ENCODE measurements at places on chromosomes 7 and 10.

DNA sequence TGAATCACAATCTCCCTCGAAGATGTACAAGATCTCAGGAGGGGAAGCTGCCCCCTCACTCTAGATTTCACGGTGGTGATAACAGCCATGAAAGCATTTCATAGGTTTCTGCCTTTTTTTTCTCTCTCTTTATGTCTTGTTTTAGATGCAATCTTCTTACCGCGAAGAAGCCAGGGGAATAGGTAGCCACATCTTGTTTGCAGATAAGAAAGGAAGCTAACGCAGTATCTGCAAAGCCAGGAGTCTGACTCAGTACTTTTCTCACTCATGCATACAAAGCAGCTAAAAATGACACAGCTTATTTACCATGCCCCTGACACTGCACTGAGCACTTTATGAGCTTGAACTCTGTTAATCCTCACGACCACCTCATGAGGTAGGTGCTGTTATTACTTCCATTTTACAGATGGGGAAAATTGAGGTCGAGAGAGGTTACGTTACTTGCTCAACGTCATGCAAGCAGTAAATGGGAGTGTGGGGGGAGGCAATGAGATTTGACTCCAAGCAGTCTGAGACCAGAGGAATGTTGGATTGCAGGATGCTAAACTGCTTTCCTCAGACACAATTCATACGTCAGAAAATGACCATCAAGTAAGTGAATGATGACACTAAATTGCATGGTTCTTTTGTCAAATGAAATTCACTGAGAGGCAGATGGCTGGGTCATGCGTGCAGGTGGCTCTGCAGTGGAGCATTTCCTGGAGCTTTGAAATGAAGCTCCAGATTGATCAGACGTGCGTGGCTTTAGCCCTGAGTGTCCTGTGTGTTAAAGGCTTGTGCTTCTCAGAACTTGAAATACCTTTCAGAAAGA is 3.3 kb downstream of the MAP3K8 start:
- no peak for DNase-seq

- no peak for DNase-seq
Measured at GRCh38 chr10:132624847-132625471, 87.4 kb downstream of the INPP5A start.

- no peak for DNase-seq
Measured at GRCh38 chr7:2594599-2594998, 35.8 kb downstream of the IQCE start.

GRCh38 chr10:104142081-104142480 is 20.1 kb downstream of the SFR1 start:
- no peak for DNase-seq

- no peak for DNase-seq
Measured at GRCh38 chr10:70982443-70982842, 94.1 kb upstream of the PCBD1 start.

GRCh38 chr7:24576171-24577025 is 3.1 kb downstream of the PALS2 start:
- DNase-seq, result no peak

- DNase-seq, result no peak
Measured at GRCh38 chr7:117839507-117839906, 33.7 kb downstream of the CTTNBP2 start.

- no peak for DNase-seq
Measured at GRCh38 chr10:133044401-133044811, 43.3 kb upstream of the ADGRA1 start.

DNA sequence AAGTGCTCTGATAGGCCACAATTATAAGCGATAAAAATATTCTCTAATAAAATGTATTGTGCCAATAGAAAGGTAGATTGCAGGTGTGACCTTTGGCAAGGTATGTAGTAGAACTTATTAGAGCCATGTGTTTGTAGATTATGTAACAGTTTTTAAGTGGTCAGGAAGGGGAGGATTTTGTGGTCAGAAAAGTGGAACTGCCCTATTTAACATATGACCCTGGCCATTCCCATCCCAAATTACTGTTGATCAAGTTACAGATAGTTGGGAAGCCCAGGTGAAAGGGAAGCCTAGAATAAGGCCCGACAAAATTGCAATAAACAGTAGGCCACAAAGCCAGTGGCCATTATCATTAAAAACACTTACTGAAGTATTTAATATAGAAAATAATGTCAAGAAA is 89.2 kb downstream of the SPAG6 start:
- no peak for DNase-seq

DNA sequence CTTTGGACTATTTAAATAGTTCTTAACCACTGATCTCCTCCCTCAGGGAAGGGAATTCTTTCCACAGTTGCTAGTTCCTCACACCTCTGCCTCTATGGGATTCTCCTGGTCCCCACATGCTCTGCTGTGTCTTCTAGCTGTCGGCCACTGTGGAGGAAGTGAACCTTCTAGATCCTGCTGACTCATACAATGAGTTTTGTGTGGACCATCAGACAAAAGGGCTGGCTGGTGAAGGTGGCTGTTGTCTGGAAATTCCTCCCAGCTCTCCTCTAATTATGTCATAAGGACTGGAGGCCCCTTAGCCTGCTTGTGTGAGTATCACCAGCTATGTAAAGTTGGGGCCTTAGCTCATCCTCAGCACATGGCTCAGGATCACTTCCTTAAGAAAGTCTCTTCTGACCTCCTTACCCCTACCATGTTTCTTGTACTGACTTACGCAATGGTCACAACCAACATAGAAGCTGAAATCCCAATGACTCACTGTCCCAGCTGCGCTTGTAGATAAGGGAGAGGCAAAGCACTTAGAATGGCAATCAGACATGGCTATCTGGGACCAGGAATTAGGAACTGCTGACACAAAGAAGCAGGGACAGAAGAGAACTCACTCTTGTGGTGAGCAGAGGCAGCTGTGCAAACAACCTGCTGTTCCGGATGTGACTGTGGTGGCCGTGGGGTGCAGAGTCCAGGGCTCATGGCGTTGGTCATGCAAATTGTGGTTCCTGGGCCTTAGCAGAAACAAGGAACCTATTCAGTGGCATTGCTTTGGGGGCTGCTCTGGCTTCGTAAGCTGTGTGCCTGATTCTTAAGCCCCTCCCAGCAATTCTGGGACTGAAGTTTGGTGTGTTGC is 2.5 kb upstream of the MACC1 start:
- DNase-seq, result no peak

DNA sequence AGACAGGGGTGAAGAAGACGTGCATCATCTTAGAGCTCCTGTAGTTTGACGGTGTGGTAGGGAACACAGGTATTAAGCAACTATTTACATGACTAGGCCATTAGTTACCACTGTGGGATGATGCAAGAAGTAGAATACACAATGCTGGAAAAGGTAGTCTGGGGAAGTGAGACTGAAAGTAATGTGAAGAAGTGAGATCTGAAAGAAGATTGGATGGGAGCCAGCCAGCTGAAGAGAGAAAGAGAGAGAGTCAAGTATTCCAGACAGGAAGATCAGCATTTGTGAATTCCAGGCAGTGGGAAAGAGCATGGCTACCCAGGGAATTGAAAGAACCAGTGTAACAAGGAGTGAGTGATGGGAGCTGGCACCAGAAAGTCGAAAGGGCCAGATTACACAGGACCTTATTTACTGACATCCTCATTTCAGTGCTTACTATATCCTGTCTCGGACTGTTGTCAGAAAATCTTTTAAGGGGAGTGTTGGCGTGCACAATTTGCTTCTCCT is 4.0 kb upstream of the CFAP58 start:
- DNase-seq, result no peak

DNA sequence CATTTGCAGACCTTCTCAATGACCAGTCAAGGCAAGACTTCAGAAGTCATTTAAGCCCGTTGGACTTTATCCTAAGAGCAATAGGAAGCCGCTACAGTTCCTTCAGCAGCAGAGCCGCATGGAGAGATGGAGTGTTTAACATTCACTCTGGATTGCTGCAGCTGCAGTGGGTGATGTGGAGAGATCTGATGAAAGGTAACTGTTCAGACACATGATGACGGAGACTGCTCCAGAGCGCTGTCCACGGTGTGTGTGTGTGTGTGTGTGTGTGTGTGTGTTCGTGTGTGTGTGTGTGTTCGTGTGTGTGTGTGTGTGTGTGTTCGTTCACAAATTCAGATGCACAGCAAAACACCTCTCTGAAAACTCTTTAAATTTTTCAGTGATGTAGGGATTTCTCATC is 37.0 kb downstream of the SEC61G start:
- no peak for DNase-seq

GRCh38 chr7:27245798-27246691 is 3.4 kb downstream of the EVX1 start:
- no peak for DNase-seq

- no peak for DNase-seq
Measured at GRCh38 chr7:20085086-20085485, 132.1 kb downstream of the MACC1 start.

GRCh38 chr10:11719496-11720259 is 22.5 kb upstream of the ECHDC3 start:
- no peak for DNase-seq

DNA sequence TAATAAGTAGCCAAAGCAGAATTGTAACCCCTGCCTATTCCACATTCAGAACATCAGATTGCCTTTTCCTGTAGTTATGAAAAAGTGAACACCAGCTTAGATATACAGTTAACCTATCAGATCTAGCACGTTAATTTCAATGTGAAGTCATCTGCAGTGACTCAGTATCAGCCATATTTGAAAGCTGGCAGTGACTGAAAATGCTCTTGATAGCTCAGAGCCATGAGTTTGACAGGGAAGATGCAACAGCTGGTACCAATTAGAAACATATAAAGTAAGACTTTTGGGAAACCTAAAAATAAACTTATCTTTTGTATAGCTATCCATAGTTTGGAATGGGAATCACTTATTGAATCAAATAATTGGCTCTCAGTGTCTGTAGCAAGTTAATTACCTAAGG is 284.1 kb upstream of the NPSR1 start:
- no peak for DNase-seq

- DNase-seq, result no peak
Measured at GRCh38 chr10:90399782-90400181, 458.1 kb downstream of the HTR7 start.

DNA sequence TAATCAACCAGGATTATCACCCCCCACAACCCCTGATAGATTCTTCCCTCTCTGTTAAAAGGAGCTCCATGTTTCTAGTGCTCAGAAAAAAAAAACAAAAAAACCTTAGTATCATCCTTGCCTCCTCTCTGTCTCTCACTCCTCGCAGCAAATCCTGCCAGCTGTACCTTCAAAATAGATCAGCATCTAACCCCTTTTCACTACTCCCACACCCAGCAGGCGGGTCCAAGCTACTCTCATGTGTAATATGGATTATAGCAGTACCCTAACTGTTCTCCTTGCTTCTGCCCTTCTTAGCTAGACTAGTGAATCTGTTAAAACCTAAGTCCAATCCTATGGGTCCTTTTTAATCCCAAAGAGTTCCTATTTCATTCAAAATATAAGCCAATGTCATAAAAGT is 667.4 kb downstream of the MAGI2 start:
- no peak for DNase-seq

- DNase-seq, result no peak
Measured at GRCh38 chr10:2263561-2263960, 526.2 kb upstream of the ADARB2 start.

- no peak for DNase-seq
Measured at GRCh38 chr7:37304921-37305320, 143.7 kb downstream of the ELMO1 start.

GRCh38 chr7:157150882-157151281 is 12.2 kb downstream of the UBE3C start:
- DNase-seq, result no peak

DNA sequence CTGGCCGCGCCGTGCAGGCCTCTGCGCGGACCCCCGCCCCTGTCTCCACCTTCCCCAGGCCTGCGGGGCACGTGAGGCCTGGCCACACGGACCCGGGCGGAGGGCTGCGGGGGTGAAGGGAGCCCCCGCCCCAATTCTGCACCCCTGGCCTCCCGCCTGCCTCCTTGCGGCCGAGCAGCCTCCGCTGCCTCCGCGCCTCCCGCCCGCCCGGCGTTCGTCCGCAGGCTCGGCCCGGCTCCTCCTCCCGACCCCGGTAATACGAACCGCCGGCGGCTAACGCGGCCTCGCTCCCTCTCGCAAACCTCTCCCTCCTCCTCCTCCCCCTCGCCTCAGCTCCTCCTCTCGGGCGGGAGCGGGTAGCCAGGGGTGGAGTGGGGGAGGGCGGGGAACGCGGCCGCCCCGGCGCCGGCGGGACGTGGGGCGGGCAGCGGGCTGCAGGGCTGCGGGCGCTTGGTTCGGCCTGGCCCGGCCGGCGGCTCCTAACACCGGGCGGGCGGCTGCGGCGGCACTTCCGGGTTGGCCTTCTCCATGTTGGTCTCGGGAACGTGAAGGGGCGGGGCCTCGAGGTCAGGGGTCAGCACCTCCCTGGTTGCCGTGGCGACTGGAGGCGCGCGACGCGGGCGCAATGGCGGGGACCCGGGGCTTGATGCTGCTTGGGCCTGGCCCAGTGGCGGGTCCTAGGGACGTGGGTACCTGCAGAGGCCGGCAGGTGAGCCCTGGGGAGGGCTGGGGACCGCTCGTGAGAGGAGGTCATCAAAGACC is at the start of gene RAB11FIP2:
Gene RAB11FIP2 (minus strand): TSS at position 547 of the 762 bp plus-strand sequence. CDS start 778 bp downstream, outside the sequence.
- peak; percentile 84 for DNase-seq

DNA sequence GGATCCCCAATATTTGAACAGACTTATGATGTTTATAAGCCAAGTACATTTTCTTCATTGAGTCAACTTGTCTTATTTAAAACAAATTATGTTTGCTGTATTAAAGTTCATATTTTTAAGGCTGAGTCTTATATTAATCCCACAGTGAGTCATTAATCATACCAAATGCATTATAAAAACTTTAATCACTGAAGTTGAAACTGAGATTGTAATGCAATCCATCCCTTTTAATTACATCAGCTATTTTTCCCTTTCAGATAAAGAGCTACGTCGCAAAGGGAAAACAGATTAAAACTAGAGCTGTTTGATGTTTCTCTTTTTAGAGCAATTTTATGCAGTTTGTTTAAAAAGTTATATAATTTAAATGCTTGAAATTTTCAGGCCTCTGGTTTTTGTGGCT is 183.0 kb downstream of the ARID5B start:
- DNase-seq, result no peak

- no peak for DNase-seq
Measured at GRCh38 chr10:48707472-48707871, 22.8 kb downstream of the WDFY4 start.

GRCh38 chr7:69443136-69443535 is 155.1 kb upstream of the AUTS2 start:
- no peak for DNase-seq

GRCh38 chr10:3623746-3624145 is 161.3 kb downstream of the KLF6 start:
- DNase-seq, result no peak

DNA sequence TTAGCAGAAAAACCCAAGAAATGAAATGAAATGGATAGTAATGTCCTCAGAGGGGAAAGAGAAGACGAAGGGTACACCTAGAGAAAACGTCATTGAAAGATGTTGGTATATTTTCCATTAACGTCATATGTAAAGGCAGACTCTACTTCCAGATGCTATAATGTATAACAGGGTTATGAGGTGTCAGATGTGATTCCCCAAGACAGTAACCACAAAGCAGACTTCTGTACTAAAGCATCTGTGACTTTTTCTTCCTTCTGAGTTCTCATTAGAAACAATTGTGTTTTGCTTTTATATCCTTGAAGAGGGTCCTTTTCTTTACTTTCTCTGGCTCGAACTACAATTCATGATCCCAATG is 37.4 kb downstream of the LRRC72 start:
- no peak for DNase-seq

GRCh38 chr10:125455855-125456254 is 227.1 kb downstream of the TEX36 start:
- DNase-seq, result no peak

GRCh38 chr10:79393924-79394610 is 46.8 kb downstream of the PPIF start:
- no peak for DNase-seq
